ENCODE measurements at places on chromosomes 2 and 18.

GRCh38 chr18:44514106-44514505 lies 166.6 kb upstream of the SETBP1 start:
- no peak for DNase-seq

DNA sequence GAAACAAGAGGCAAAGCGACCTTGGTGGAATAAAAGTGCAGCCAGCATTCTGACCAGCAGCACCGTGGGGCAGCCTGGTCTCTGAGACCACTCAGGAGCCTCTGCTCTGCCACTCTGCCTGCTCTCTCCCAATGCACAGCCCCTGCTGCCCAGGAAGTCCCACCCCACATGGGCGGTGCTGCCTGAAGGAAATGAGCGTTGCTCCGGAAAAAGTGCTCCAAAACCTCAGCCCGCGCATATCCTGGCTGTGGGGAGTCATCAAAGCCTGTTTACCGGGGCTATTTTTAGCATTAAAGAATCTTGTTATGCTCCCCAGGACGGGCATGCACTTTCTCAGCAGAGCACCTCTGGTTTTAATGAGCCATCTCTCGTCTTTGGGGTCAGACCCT lies 54.5 kb downstream of the EPAS1 start:
- no peak for DNase-seq

- DNase-seq: no peak
These were observed 55.0 kb downstream of the PLEKHM3 start for GRCh38 chr2:207970147-207970825.

GRCh38 chr2:65553504-65554074 lies 121.2 kb upstream of the SPRED2 start:
- no peak for DNase-seq

GRCh38 chr2:216862628-216863398 lies 2.9 kb upstream of the TNP1 start:
- no peak for DNase-seq

GRCh38 chr2:26407526-26407925 lies 5.8 kb downstream of the DRC1 start:
- DNase-seq: no peak

DNA sequence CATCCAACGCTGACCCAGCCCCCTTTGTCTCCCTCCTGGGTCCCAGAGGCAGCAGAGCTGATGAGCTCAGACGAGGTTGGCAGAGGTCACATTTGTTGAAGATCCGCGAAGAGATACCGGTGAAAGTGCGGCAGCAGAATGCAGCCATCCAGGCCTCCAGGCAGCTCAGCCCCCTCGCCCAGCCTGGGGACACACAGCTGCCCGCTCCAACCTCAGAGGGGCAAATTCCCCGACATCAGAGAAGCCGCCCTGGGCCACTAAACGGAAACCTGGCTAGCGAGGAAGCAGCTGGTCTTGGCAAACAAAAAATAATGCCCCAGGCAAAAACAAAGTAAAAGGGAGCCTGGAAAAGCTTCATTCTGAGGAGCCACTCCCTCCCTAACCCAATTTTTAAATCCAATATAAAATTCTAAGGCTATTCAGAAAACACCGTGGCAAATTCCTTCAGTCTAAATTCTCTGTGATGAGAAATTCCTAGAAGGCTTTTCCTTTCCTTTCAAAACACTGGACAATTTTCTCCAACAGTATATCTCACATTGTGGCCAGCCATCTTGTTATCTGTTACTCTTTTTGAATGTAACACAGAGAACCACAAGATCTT lies 262.4 kb downstream of the SS18 start:
- DNase-seq: no peak

DNA sequence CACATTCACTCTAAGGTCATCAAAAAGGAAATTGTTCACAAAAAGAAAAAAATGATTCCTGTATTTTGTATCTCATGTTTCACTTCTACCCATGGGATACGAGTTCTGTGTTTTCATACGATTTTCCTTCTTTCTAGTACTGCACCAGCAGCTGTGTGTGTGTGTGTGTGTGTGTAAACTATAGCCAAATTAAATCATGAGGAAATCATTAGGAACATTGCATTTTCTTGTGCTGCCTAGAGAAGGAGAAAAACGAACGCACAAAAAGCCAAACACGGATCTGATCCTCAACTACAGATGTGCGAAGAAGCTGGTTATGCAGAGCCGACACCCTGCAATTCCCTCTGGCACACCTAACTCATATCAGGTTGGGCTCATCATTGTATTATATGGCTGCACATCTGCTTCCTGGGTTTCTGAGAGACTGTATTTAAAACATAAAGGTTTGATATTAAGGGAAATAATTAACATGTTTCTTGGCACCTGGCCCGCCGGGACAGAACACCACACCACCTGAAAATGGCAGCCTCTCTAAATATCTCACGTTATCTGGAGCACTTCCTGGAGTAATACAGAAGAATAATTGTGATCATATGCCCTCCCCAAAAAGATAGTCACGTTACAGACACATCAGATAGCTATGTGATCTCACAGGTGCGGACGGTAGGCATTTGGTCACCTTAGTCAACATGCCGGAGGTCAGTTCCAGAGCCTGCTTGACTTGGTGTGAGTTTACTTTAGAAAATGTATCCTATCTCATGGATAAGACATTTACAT lies 586.3 kb upstream of the SALL3 start:
- no peak for DNase-seq

DNA sequence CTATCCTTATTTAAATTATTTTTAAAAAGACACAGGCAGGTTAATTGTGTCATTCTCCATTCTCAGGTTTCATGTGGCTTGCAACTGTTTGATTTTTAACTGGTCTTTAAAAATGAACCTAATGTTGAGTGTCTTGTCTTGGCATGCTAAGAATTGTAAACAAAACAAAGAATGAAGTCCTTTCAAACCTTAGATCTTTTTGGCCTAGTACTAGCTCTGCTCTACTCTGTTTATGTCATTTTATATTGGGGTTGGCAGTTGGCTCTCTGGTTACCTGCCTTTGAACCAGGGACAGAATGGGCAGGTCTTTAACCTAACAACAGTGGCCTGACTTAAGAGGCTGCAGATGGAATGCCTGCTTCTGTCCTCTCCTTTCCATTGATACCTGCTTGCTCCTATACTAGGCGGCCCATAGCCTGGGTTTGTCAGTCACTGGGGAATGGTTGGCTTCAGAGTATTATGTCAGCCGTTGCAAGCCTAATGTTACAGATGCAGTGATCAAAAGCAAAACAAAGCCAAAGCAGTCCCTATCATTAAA lies 85.5 kb downstream of the MTA3 start:
- DNase-seq: no peak

DNA sequence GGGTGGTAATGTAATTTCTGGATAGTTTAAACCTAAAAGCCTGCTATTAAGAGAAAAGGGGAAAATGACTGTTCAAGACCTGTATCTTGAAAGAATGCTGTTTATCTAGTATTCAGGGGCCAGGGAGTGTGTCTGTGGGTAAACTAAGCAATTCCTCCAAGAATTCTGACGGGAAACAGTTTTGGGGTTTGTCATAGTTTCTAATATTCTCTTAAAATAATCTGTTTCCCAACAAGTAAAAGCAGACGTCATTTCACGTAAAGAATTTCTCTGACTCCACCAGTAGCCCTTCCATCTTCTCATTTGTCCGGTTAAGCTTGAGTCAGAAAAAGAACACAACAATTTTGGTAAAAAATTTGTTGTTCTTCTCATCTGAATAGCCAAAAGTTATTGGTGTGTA lies 232.1 kb upstream of the EPAS1 start:
- DNase-seq: no peak

- no peak for DNase-seq
These were observed 945.7 kb upstream of the LRRTM1 start for GRCh38 chr2:81250270-81250669.

GRCh38 chr18:47417807-47418206 lies 166.3 kb upstream of the SKOR2 start:
- no peak for DNase-seq

DNA sequence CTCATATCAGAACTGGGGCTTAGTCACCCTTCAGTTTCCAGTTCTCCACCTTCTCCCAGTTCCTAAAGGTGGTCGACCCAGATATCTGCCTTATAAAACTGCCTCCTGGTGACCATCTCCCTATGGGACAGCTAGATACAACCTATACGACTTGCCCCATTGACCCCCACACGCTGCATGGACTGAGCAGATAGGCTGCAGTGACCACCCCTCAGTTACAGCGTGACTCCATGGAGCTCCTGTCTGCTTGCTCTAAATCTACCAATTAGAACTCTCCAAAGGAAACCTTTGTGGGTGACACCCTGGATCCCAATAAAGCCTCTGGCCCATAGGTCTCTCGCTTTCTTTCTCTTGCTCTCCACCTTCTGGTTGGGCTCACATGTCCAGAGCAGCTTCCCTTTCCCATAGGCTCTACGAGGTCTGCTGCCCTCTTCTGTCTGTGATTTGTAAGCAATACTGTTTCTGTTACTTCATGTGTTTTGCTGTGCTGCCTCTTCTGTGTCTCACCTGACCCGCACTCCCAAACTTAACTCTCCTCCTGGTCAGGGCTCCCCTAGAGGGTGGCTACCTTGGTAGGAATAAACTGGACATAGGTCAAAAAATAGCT lies 971.3 kb upstream of the FAM98A start:
- no peak for DNase-seq

GRCh38 chr2:26177122-26177521 lies 4.2 kb downstream of the GAREM2 start:
- no peak for DNase-seq

DNA sequence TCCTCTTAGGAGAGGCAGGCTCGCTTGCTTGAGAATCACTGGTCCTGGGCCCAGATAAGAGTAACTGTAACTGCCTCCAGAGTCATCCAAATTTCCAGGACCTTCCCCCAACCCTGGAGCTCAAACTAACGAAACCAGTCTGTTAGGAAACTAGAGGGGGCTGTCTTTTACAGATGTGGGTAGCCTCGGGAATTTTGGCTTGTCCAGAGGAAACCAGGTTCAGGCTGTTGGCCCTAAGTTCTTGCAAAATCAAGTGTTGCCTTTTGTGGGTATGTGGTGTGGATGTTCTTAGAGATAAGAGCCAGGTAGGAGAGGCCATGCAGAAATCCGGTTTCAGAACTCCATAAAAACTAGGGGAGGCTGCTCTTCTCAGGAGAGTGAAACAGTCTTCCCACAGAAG lies 125.0 kb upstream of the DLX2 start:
- DNase-seq: no peak

- no peak for DNase-seq
These were observed 206.0 kb upstream of the CXCR4 start for GRCh38 chr2:136323935-136324334.

- DNase-seq: no peak
These were observed 101.4 kb upstream of the POU3F3 start for GRCh38 chr2:104752504-104752903.

GRCh38 chr2:64052463-64053241 lies 33.4 kb upstream of the VPS54 start:
- no peak for DNase-seq

- DNase-seq: peak; percentile 16
These were observed 43.8 kb upstream of the SCN9A start for GRCh38 chr2:166419616-166419934.

- DNase-seq: no peak
These were observed 93.0 kb upstream of the SMAD2 start for GRCh38 chr18:48023334-48024008.

DNA sequence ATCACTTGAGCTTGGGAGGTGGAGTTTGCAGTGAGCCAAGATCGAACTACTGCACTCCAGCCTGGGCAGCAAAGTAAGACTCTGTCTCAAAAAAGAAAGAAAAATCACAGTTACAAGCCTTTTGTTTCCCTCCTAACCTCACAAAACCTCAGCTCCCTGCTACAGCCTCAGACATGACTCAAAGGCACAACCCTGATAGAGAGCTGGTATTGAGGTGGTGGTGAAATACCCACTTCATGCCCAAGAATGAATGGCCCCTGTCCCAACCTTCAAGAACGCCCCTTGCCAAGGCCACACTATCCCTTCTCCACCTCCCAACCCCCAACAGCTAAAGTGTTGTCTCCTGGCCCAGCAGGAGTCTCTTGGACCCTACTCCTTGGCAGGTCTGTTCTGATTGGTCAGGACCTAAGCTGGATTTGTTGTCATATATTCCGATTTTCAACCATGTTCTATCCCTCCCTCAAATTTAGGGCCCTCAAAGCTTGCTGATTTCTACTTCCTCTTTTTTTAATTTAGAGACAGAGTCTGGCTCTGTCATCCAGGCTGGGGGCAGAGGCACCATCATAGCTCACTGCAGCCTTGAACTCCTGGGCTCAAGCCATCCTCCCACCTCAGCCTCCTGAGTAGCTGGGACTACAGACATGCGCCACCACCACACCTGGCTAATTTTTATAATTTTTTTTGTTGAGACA lies 61.9 kb upstream of the BZW1 start:
- DNase-seq: no peak

DNA sequence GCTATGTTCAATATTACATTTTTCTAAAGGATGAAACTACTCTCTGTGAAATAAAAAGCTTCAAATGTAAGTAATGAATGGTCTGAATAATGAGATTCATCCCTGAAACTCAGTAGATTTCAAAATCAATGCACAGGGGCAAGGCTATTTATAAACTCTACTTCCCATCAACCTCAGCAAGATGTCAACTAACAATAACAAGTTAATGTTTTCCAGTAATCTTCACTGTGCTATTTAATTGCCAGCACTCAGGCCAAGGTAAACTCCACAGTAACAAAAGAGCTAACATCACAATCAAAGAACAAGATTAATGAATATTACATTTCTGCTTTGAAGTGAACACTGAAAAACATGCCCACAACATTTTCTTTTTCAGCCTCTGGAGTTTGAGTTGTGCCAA lies 144.3 kb upstream of the ZFP36L2 start:
- DNase-seq: no peak

DNA sequence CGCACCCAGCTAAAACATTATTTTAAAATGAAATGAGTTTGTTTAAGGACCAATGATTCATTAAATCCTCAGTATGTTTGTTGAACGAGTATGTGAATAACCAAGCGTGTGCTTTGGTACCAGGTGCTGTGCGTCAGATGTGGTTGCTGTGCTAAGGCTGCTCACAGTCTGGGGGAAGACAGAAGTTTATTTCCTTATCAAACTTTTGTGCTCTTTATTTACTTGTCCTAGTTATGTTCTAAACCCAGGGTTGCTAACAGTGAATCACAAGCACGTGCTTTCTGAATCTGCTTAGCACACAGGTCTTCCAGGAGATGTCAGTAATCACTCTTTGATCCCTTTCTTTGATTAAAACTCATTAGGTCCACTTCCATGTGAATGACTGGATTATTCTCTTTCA lies 37.0 kb downstream of the RAPGEF4 start:
- peak; percentile 97 for DNase-seq

DNA sequence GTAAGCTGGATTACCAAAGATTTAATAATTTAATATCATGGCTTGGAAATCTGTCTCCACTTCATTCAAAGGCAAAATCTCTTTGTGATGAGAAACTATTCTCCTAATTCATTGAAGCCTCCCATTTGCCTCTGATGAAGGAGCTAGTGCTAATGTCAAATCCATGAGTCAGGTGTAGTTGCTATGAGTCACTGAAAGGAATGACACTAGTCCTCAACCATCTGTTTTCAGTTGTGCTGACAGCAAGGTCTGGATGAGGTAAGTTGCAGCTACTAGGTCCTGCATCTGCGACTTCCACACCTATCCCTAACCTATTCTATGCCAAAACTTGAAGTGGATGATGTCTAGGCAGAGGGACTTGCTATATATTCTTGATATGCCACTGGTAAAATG lies 324.0 kb upstream of the UBE2E3 start:
- DNase-seq: no peak

- DNase-seq: no peak
These were observed 545.4 kb upstream of the ZEB2 start for GRCh38 chr2:145065342-145065741.
